Kidney (tissue), 22 donors: ENCODE measurements at places on chromosomes 2 and 18. TPM values are rescaled to one million over a fixed set of nuclear protein-coding genes. Genes with fewer than 3 reads are reported as not detected.
A peak's percentile ranks its signal among the peaks of the same experiment; 100 is the strongest.

The SERPINB11 gene
- total RNA-seq, result not detected

The FIGN gene
- total RNA-seq, result 8.0 TPM

- DNase-seq, result no peak
- H3K36me3 ChIP-seq, result no peaks in the 10 kb centered on the region
- H3K4me3 ChIP-seq, result no peak overlapping the region
- H3K27ac ChIP-seq, result no peak overlapping the region
Measured at GRCh38 chr2:140178234-140178633, 1398.0 kb upstream of the NXPH2 start.

DNA sequence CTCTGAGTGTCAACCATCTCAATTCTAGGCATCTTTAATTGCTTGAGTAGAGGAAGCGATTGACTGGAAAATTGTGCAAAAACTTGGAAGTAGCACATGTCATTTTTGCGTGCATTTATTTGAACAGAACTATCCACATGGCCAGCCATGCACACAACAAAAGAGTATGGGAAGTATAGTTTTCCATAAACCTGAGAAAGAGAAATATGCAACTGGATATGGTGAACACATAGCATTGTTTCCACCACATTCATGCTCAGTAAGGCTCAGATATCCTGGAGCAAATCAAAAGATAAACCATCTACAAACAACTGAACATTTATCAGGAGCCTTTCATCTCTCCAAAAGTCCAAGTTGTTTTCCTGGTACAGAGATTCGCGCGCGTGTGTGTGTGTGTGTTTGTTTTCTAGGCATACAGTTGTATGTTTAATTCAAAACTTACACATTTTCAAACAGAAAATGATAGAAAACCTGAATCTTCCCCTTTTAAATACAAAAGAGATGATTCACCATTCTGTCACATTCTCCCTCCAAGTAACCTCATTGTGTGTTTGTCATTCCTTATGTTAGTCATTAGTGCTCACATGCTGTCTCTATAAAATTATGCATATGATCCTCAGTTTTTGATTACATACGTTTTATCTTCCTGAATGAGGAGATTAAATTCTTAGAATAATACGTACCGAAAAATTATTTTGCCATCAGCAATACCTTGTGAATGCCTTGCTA, 780.4 kb upstream of the NRXN1 start:
- H3K27me3 ChIP-seq, result no peaks in the 10 kb centered on the region
- no peak for DNase-seq
- no peak overlapping the region for H3K27ac ChIP-seq
- no peaks in the 10 kb centered on the region for H3K4me1 ChIP-seq

The TLX2 gene
- not detected for total RNA-seq

The FEV gene
- total RNA-seq, result not detected

DNA sequence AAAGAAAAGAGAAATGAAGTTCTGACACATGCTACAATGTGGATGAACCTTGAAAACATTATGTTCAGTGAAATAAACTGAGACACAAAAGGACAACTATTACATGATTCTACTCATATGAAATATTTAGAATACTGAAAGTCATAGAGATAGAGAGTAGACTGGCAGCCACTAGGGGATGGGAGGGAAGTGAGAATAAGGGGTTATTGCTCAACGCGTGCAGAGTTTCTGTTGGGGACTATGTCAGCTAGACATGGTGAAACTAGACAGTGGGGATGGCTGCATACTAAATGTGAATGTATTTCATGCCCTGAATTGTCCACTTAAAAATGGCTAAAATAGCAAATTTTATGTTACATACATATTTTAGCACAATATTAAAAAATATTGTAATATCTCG, 108.7 kb upstream of the ATL2 start:
- H3K4me3 ChIP-seq, result no peak overlapping the region
- no peak overlapping the region for H3K27ac ChIP-seq
- no peak for DNase-seq
- H3K4me1 ChIP-seq, result no peaks in the 10 kb centered on the region
- no peaks in the 10 kb centered on the region for H3K36me3 ChIP-seq
- H3K27me3 ChIP-seq, result no peaks in the 10 kb centered on the region

The REV1 gene
- total RNA-seq, result 41.3 TPM

The NT5C1B gene
- total RNA-seq, result not detected

The RAB6C gene
- 0.19 TPM for total RNA-seq

- no peaks in the 10 kb centered on the region for H3K27me3 ChIP-seq
- DNase-seq, result no peak
- no peaks in the 10 kb centered on the region for H3K36me3 ChIP-seq
Measured at GRCh38 chr2:31049264-31049663, 89.0 kb downstream of the GALNT14 start.

- no peak for DNase-seq
- H3K27me3 ChIP-seq, result no peaks in the 10 kb centered on the region
- H3K36me3 ChIP-seq, result no peaks in the 10 kb centered on the region
- H3K4me3 ChIP-seq, result no peak overlapping the region
- no peaks in the 10 kb centered on the region for H3K4me1 ChIP-seq
Measured at GRCh38 chr2:158464426-158465281, 7.9 kb downstream of the PKP4 start.

DNA sequence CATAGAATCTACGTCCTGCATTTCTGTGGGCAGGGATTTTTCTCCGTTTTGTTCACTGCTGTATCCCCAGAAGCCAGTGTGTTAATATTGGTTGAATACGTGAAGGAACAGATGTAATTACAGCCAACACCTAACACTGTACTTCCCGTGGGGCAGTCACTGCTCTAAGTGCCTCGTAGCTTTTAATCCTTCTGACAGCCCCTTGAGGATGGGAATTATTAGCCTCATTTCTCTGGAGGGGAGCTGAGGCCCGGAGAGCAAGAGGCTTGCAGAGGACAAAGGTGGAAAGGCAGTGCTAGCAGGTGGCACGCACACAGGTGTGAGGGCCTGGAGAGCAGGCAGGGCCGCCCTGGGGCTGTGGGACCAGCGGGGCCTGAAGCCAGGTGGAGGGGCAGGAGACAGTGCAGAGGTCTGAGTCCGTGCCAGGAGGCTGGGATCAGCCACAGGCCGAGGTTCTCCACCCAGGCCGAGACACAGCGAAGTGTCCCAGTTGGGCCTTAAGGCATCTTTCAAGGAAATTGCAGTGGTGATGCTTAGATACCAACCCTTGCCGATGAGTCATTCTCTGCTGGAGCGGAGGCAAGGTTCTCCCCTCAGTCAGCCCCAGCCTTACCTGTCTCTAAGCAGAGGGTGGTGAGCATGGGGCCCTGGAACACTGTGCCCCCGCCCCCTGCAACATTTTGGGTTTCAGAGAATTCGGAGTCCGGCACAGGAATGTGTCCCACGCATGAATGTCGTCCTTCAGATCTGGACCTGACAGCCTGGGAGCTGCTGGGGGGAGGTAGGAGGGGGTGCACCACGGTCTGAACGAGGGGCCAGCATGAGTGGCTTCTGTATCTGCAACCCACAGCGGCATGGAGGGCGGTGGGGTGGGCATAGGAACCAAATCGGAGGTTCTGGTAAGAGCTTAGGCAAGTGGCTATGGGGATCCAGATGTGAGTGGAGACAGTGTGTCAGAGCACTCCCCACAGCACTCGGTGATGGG, 122.6 kb downstream of the GBX2 start:
- H3K4me3 ChIP-seq, result no peak overlapping the region
- H3K27ac ChIP-seq, result no peak overlapping the region
- peaks cover 7% of the 10 kb centered on the region for H3K36me3 ChIP-seq
- no peaks in the 10 kb centered on the region for H3K4me1 ChIP-seq

DNA sequence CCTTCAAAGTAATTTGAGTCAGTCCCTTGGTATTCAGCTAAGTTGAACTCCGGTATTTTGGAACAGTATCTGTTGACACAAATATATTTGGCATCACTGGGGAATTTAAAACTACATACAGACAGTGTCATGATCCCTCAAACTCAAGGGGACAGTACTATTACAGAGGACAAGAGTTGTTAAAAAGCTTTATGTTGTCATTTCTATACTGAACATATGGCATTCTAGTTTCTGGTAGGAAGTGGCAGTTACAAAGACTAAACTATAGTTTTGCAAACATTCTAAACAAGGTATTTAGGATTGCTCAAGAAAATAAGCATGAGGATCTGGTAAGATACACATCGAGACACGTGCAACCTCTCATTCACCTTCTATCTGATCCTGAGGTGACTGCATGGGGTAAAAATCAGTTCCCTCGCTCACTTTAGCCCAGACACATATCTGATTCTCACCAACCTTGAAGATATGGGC, 16.6 kb upstream of the CCNYL1 start:
- no peaks in the 10 kb centered on the region for H3K27me3 ChIP-seq
- no peaks in the 10 kb centered on the region for H3K36me3 ChIP-seq
- H3K27ac ChIP-seq, result no peak overlapping the region
- no peak for DNase-seq
- no peaks in the 10 kb centered on the region for H3K4me1 ChIP-seq

DNA sequence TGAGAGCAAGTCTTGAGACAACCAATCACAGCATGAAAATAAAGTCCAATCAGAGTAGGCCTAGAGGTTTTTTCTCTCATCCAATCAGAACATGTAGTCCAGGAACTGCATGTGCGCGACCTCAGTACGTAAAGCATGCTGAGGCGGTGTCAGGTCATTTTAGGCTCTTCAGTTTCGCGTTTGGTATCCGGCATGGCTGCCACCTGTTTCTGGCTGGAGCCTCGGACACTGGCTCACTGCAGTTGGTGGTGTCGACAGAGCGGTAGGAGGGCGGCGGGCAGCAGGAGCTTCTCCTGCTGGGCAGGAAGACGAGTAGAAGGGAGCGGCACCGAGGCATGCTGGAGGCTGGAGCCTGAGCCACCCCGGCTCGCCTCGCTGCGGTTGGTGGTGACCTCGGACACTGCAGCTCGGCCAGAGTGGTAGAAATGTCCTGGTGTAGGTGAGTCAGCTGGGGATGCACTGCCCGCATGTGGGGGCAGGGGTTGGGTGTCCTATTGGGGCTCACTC, 15.8 kb downstream of the CCDC74A start:
- no peaks in the 10 kb centered on the region for H3K36me3 ChIP-seq
- no peak overlapping the region for H3K27ac ChIP-seq
- no peak for DNase-seq
- no peaks in the 10 kb centered on the region for H3K27me3 ChIP-seq
- no peak overlapping the region for H3K4me3 ChIP-seq

DNA sequence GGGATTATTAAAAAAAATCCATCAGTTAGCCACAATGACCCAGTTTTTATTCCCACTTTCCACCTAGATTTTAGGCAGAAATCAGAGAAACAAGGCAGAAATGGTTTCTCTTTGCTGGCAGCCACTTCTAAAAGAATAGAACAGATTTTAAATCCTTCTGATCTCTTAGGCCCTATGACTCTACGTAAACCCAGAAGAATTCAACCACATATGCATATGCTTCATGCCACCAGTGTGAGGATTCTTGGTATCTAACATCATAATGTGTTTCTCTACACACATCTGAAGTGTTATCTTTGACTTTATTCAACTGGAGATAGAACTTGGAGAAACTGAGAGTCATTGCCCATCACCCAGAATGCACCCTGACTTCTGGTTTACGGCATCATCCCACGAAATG, 128.7 kb upstream of the TANK start:
- no peak overlapping the region for H3K27ac ChIP-seq
- no peaks in the 10 kb centered on the region for H3K4me1 ChIP-seq
- no peak for DNase-seq
- no peaks in the 10 kb centered on the region for H3K36me3 ChIP-seq

- H3K27ac ChIP-seq, result no peak overlapping the region
- peaks cover 36% of the 10 kb centered on the region for H3K4me1 ChIP-seq
- no peak overlapping the region for H3K4me3 ChIP-seq
- no peaks in the 10 kb centered on the region for H3K27me3 ChIP-seq
Measured at GRCh38 chr2:10410001-10410822, 37.9 kb downstream of the ODC1 start.

DNA sequence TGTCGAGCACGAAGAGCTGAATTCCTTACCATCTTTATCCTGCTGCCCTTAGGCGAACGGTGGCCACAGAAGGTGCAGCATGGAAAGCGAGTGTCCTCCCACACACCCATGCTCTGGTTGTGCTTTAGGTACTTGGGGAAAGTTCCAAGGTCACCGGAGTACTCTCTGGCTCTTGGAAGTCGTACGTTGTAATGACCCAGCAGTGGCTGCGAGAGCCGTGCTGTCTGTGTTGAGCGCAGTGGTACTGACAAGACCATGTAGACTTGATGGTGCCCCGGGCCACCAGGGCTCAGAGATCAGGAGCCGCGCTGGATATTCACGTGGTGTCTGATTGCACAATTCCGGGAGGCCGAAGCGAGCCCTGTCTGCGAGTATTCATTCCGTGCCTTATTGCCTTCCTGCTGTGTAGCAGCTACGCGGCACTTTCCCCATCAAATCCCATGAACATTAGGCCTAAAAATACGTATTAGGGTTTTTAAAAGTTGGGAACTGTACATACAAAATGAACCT, 222.0 kb downstream of the ZNF516 start:
- no peak overlapping the region for H3K27ac ChIP-seq
- no peak overlapping the region for H3K4me3 ChIP-seq
- no peak for DNase-seq
- H3K4me1 ChIP-seq, result no peaks in the 10 kb centered on the region
- H3K27me3 ChIP-seq, result no peaks in the 10 kb centered on the region

DNA sequence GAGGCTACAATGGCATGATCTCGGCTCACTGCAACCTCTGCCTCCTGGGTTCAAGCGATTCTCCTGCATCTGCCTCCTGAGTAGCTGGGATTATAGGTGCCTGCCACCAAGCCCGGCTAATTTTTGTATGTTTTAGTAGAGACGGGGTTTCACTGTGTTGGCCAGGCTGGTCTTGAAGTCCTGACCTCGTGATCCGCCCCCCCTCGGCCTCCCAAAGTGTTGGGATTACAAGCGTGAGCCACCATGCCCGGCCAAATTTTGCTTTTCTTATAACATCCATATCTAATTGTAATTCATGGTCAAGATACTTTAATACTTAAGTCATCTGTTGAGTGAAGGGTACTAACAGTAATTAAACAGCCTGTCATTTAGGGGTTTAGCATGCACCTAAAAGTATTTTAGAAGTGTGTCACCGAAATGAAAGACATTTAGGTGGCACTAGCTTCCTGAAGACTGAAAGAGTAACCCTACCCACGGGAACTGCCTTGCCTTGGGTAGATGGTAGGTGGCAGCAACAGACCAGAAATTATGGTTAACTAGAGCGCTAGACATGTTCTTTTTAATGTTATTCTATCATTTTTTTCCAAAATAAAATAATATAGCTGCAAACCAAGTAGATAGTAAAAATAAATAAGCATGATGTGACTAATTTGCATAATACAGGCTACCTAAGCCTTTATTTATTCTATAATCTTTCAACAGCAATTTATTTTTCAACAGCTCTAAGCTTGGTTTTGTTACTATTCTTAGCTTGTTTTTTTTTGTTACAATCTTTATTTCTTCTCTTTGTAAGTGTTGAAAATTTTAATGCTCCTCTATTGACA, 8.6 kb upstream of the ACYP2 start:
- no peaks in the 10 kb centered on the region for H3K27me3 ChIP-seq
- H3K4me1 ChIP-seq, result peaks cover 2% of the 10 kb centered on the region
- DNase-seq, result peak; percentile 75
- no peak overlapping the region for H3K27ac ChIP-seq
- H3K4me3 ChIP-seq, result no peak overlapping the region

The IRS1 gene
- total RNA-seq, result 13.4 TPM

- H3K4me1 ChIP-seq, result peaks cover 2% of the 10 kb centered on the region
- no peaks in the 10 kb centered on the region for H3K27me3 ChIP-seq
- DNase-seq, result no peak
Measured at GRCh38 chr18:45363196-45363595, 252.1 kb upstream of the SLC14A2 start.

The EML6 gene
- 3.1 TPM for total RNA-seq
